ENCODE measurements at places on chromosomes 2 and 18.

- no peak for DNase-seq
These were observed 9.7 kb downstream of the IL1RN start for GRCh38 chr2:113136828-113137775.

- no peak for DNase-seq
These were observed 76.0 kb upstream of the CTDP1 start for GRCh38 chr18:79603321-79604204.

DNA sequence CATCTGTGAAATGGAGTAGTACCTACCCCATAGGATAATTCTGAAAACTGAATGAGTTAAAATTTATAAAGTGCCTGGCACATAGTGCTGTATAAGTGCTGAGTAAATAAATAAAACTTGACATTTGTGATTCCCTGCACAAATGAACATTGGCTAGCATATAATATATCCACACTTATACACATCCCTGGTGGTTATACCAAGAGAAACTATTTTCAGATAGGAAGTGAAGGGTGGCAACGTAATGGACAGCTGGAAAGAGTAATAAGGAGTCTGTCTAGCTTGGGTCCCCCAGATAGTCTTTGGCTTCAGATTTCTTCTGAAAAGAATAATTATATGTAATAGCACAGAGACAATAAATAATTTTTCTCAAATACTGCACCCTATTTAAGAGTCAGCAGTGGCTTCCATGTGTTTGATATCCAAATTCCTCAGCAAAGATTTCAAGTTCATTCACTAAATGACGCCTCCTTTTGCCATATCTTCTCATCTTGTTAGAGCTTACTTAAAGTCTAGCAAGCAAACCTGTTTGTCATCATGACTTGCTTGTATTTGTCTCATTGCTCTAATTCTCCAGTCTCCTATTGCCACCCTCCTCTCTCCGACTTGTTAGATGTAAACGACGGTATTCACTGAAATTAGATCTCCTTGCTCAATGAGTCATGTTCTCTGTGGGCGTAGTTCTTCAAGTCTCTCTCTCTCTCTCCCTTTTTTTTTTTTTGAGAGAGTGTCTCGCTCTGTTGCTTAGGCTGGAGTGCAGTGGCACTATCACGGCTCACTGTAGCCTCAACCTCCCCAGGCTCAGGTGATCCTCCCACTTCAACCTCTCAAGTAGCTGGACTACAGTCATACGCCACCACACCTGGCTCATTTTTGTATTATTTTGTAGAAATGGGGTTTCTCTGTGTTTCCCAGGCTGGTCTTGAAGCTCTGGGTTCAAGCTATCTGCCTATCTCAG, 8.7 kb upstream of the ADGRF3 start:
- DNase-seq: no peak

DNA sequence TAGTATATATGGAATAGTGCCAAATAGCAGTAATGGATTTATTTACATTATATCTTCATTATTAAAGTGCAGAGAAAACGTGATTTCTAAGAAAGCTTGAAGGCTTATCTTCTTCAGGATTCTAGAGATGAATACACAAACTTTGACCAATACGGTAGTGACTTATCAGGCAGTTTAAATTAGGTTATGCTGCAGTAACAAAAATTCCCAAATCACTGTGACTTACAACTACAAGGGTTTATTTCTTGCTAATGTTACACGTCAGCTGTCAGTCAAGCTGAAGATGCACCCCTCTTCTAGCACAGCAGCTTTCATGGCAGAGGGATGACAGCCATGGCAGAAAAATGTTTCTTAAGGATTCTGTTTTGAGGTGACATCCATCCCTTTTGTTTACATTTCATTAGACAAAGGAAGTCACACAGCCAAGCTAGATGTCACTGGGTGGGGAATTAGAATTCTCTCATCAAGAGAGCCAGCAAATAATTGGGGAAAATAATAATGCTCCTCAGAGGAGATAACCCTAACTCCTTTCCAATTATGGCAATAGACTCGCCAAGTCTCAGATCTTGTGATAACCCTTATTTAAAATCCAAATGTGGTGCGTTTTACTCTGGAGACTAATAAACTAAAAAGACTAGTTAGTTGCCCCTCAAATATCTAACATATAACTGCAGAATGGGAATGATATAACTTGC, 268.3 kb upstream of the CYP26B1 start:
- no peak for DNase-seq

- no peak for DNase-seq
These were observed 118.9 kb downstream of the ACAA2 start for GRCh38 chr18:49694402-49694801.

- no peak for DNase-seq
These were observed 124.7 kb upstream of the CAPN13 start for GRCh38 chr2:30931841-30932407.

DNA sequence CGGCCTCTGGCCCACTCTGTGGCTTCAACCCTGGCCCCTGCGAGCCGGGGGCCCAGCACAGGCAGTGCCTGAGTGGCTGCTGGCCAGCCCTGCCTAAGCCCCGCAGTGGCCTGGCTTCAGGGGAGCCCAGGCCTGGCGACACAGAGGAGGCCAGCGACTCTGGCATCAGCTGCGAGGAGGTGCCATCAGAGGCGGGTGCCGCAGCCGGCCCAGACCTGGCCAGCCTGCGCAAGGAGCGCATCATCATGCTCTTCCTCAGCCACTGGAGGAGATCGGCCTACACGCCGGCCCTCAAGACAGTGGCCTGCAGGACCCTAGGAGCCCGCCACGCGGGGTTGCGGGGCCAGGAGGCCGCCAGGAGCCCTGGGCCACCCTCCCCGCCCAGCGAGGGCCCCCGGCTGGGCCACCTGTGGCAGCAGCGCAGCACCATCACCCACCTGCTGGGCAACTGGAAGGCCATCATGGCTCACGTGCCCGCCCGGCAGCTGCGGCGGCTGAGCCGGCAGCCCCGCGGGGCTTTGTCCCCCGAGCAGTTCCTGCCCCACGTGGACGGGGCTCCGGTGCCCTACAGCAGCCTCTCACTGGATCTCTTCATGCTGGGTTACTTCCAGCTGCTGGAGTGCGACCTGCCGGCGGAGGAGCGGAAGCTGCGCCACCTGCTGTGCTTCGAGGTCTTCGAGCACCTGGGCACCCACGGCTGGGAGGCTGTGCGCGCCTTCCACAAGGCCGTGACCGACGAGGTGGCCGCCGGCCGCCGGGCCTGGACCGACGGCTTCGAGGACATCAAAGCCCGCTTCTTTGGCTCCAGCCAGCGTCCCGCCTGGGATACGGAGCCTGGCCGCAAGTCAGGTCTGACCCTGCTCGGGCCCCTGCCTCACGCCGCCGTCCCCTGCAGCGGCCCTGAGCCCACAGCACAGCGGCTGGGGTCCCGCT, 7.5 kb upstream of the KLHL30 start:
- DNase-seq: no peak

DNA sequence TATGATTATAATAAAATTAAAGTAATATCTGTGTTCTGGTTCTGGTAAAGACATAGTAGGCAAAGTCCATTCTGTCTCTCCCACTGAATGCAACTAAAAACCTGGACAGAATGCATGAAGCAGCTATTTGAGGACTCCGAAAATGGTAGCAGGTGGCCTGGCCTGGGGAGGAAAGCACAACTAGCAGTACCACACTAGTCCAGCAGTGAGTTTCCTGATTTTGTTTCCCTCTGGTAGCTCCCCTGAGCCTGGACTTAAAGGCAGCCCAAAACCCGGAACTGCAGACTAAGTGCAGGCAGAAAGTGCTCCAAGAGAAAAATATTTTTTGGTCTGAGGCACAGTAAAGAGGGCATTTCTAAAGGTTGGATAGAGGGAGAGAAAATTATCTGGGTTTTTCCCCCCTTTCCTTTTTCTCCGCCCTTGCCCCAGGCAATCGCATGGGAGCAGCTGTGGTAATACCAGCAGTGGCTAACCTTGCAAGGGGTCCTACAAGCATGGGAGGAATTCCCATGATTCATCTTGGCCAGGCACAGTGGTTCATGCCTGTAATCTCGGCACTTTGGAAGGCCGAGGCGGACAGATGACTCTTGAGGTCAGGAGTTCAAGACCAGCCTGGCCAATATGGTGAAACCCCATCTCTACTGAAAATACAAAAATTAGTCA, 32.3 kb downstream of the ASXL2 start:
- no peak for DNase-seq

GRCh38 chr18:5516841-5517240, 27.0 kb downstream of the EPB41L3 start:
- DNase-seq: no peak

DNA sequence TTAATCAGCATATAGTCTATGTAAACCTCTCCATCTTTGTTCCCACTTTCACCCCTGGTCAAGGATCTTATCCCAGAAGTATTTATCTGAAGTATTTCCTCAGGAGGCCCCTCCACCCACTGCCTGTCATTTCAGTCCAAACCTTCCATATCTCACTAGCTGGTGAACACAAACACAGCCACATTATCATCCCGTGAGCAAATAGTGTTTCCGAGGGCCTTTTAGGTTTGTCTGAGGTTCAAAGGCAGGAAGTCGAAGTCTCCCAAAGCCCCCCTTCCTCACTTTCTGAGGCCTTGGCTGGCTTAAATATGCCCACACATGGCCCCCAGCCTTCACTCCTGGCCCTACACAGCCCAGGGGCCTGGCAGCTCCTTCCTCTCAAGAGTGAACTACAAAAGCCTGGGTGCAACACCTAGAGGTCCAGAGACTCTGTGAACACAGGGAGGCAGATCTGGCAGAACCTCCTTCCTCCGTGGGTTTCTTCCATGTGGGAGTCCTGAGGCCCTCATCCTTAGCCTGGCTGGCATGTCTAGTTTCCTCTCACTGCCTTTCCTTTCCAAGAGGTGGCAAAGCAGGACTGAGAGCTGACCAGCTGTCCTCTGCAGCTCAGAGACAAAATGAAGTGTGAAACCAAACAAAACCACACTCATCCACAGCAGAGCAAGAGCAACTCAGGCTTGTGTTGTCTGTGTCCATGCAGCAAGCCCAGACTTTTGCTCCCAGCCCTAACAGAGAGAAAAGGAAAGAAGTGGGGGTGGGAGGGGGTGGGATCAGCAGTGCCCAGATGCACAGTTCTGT, 264.2 kb downstream of the SS18 start:
- DNase-seq: no peak

- no peak for DNase-seq
These were observed 249.3 kb downstream of the PARD3B start for GRCh38 chr2:204794624-204795023.

GRCh38 chr2:239555571-239555905, 154.7 kb upstream of the HDAC4 start:
- DNase-seq: no peak

- DNase-seq: no peak
These were observed 83.0 kb downstream of the NPAS2 start for GRCh38 chr2:100902817-100903405.

GRCh38 chr2:30505500-30506180, 58.6 kb downstream of the LCLAT1 start:
- DNase-seq: no peak

DNA sequence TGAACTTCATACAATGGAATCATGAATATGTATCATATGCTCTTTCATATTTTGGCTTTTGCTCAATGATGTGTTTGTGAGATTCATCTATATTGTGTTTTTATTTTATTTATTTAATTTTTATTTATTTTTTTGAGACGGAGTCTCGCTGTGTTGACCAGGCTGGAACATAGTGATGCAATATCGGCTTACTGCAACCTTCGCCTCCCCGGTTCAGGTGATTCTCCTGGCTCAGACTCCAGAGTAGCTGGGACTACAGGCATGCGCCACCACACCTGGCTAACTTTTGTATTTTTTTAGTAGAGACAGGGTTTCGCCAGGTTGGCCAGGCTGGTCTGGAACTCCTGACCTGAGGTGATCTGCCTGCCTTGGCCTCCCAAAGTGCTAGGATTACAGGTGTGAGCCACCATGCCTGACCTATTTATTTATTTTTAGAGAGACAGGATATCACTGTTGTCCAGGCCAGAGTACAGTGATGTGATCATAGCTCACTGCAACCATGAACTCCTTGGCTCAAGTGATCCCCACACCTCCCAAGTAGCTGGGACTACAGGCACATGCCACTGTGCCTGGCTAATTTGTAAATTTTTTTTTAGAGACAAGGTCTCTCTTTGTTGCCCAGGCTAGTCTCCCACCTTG, 74.5 kb downstream of the TET3 start:
- DNase-seq: no peak

GRCh38 chr18:49681387-49681786, 119.5 kb downstream of the LIPG start:
- no peak for DNase-seq

DNA sequence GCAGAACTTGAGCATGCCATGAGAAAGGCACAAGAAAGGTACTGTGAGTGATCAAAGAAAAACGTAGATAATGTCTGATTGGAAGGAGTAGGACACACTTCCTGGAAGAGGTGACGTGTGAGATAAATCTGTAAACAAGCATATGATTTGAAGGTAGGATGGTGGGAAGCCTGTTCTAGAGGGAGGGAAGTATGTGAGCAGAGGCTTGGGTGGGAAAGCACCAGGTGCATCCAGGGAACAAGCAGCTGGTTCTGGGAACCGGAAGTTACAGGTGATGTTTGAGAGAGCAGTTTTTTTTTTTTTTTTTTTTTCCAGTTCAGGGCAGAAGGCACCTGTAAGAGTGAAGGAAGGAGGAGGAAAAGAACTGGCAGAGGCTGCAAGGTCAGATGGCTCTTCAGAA, 116.6 kb upstream of the EFEMP1 start:
- no peak for DNase-seq

DNA sequence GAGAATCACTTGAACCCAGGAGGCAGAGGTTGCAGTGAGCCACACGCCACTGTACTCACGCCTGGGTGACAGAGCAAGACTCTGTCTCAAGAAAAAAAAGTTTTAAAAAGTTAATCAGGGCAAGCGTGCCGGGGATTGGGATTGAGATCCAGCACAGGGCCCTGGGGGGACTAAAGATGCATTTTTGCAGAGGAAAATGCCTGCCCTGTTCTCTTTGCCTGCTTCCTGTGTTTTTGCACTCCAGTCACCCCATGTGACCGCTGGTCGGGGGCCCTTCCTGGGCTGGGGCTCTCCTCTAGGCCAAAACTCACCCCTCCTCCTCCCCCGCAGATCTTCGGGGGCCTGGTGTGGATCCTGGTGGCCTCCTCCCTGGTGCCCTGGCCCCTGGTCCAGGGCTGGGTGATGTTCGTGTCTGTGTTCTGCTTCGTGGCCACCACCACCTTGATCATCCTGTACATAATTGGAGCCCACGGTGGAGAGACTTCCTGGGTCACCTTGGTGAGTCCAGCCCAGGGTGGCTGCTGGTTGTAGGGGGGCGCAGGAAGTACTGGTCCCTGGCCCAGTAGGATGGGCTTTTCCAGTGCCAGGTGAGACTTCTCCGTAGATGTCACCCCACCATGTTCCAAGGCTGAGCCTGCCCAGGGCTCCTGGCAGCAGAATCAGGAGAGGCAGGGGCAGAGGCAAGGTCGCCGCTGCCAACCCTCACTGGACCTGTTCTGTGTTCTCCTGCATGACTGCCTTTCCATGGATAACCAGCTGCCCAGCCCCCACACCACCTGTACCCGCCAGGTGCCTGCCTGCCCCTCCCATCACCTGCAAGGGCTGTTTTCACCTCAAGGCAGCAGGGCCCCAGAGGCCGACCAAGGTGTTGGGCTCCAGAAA, 22.4 kb downstream of the MAL start:
- no peak for DNase-seq

DNA sequence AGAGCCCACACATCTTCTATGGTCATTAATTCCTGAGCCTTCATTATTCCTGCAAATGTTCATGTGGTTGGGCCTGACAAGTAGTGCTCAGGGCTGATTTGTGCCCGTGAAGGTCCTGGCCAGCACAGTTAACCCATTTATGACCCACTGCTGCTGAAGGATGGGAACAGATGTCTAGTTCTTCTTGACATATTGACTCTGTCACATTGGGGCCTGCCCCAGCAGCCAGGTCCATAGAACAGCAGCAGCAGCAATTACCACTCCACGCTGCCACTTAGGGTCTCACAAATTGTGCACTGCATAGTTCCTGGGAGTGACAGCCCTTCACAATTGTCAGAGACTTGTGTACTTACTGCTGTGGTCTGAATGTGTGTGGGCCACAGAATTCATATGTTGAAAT, 442.3 kb upstream of the RGPD4 start:
- DNase-seq: no peak
